Thoracic aorta (tissue), 2 donors: ENCODE measurements at places on chromosomes 13 and 19. TPM values are rescaled to one million over a fixed set of nuclear protein-coding genes. Genes with fewer than 3 reads are reported as not detected.

The RDH8 gene
- not detected for total RNA-seq

The AP1M2 gene
- total RNA-seq, result not detected

The SLC25A42 gene
- 14.4 TPM for total RNA-seq

- DNase-seq, result no peak
Observed at GRCh38 chr13:33326246-33326645, 40.7 kb upstream of the STARD13 start.

The REEP6 gene
- total RNA-seq, result 1.6 TPM

The LENG9 gene
- 14.4 TPM for total RNA-seq

DNA sequence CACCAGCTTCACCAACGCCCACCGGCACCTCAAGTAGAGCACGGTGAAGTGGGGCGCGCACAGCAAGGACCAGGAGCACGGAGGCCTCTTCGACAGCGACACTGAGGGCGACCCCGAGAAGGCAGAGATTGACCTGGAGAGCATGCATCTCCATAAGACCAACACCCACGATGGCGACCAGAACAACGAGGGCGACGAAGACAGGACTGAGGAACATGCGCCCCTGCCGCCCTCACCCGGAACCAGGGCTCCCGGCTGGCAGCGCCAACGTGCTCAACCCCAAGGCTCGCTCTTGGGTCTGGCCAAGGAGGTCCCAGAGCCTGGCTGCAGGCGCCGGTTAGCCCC, 18.5 kb upstream of the RNF17 start:
- no peak for DNase-seq

GRCh38 chr13:27472941-27473340, 22.6 kb upstream of the MTIF3 start:
- DNase-seq, result no peak

DNA sequence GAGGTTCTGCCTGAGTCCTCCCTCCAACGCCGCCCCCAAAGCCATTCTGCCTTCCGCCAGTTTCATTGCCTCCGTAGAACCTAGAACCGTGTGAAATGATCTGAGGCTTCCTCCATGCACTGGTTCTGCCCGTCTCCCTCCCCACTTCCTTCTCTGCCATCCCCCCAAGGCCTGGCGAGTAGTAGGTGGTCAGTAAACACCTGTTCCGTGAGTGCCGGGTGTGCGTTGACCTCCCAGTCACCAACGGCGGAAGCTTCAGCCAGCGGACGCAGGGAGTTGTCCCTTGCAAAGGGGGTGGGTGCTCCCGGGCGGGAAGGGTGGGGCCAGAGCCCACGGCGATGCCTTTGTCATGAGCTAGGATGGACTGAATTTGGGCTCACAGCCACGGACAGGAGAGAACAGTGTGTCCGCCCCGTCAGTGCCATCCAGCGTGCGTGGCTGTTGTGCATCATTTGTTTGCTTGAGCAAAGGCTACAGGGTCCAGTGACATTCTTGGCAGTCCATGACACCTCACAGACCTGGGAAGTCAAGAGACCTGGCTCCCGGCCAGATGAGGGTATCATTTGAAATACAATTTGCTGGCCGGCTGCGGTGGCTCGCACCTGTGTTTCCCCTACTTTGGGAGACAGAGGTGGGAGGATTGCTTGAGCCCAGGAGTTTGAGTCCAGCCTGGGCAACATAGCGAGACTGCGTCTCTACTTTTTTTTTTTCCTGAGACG, 43.1 kb downstream of the NFIC start:
- DNase-seq, result no peak

GRCh38 chr13:40668335-40668734, 1.9 kb upstream of the FOXO1 start:
- DNase-seq, result no peak

DNA sequence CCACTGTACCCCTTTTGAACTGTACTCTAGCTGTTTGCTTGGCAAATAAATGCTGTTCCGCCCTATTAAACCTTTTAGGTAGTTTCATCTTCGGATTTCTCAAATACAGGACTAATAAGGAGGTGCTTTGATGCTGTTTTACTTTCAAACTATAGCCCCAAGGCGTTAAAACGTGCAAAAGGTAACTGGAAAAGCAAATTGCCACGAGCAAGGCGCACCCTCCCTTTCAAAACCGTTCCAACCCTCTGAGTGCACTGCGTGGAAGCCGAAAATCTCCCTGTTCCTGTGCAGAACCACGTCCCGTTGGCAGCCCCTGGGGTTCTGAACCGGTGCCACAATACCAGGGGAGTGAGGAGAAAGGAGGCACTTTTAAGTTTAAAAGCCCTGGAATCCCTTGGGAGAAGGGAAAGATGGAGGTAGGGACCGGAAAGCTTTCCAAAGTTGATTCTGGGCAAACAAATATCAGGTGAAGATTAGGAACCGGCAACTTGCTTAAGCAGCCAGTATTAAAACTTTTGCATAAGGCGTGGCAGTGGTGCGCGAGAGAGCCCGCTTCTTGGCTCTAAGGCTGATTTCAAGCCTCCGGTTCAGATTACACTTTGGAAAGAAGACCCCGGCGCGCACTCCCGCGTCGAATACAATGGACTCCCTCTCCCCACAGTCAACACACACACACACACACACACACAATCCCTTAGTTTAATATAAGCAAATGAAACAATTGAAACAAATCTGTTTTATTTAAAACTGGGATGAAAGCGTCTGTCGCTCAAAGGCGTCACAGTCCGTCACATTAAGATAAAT, 9.5 kb downstream of the POU4F1 start:
- no peak for DNase-seq
